ENCODE measurements at places on chromosomes 1 and 21. TPM values are rescaled to one million over a fixed set of nuclear protein-coding genes. Genes with fewer than 3 reads are reported as not detected.

GRCh38 chr1:24558902-24559791 is 3.3 kb downstream of the NCMAP start:
- H3K4me3 ChIP-seq: no peak overlapping the region
- H3K27ac ChIP-seq: no peak overlapping the region
- H3K36me3 ChIP-seq: no peaks in the 10 kb centered on the region
- peaks cover 10% of the 10 kb centered on the region for H3K4me1 ChIP-seq
- DNase-seq: no peak

DNA sequence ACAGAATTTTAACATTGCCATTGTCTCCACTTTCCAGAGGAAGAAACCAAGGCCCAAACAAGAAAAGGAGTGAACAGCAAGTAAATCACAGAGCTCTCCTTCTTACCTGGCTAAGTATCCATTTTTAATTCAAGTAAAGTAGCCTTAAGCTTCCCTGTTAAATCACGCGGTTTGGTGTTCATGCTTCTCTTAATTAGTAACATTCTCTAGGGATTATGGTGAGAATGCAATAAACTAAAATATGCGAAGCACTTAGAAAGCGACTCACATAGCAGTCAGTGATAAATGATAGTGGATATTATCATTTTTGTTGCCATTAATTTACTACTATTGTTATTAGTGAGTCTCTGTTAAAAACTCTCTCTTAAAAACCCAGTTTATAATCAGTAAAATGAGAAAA is 630.5 kb upstream of the TMPRSS15 start:
- no peaks in the 10 kb centered on the region for H3K27me3 ChIP-seq
- peaks cover 13% of the 10 kb centered on the region for H3K4me1 ChIP-seq
- no peaks in the 10 kb centered on the region for H3K36me3 ChIP-seq
- H3K27ac ChIP-seq: no peak overlapping the region

- H3K27ac ChIP-seq: no peak overlapping the region
- H3K36me3 ChIP-seq: peaks cover 1% of the 10 kb centered on the region
- no peaks in the 10 kb centered on the region for H3K27me3 ChIP-seq
Measured at GRCh38 chr1:229280037-229280828, 9.3 kb downstream of the RAB4A start.

DNA sequence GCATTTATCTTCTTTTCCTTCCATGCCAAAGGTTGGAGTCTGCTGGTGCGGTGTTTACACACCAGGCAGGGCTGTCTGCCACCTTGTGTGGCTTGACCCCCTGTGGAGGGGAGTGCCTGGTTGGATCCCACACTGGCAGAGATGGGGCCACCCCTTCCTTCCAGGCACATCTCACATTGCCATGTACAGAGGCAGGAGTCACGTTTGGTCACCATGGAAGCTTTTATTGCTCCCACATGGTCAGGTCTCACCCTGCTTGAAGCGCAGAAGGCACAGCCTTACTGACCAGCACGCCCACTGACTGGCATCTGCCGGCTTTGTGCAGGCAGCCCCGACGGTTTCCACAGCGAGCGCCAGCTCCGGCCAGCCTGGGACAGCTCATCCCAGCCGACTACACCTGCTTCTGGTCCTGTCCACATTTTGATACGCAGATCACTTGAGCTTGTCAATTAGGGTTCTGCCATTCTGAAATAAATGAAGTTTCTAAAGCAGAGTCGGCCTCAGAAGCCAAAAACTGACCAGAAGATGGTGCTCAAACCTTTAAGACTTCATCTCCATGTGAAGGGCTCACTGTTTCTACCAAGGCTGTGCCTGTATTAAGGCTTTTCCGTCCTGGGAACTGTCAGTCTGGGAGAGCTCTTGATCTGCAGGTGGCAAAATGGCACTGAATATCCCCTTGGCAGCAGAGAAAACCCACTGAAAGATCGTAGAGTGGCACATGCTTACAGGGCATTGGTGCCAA is 35.6 kb upstream of the EPHA8 start:
- no peak for DNase-seq
- no peaks in the 10 kb centered on the region for H3K4me1 ChIP-seq
- H3K36me3 ChIP-seq: peaks cover 18% of the 10 kb centered on the region
- H3K27ac ChIP-seq: no peak overlapping the region

- H3K36me3 ChIP-seq: no peaks in the 10 kb centered on the region
- no peak for DNase-seq
- H3K4me1 ChIP-seq: peaks cover 6% of the 10 kb centered on the region
Measured at GRCh38 chr1:227428803-227429202, 110.5 kb upstream of the CDC42BPA start.

GRCh38 chr1:115475252-115475651 is 137.2 kb upstream of the NGF start:
- no peak for DNase-seq
- peaks cover 17% of the 10 kb centered on the region for H3K27me3 ChIP-seq
- H3K4me1 ChIP-seq: no peaks in the 10 kb centered on the region

Gene UCK2
- 29.7 TPM for total RNA-seq

Gene HLX
- 0.53 TPM for total RNA-seq

Gene TMOD4
- 2.0 TPM for total RNA-seq

Gene RGL1
- total RNA-seq: 5.9 TPM

Gene CACNA1S
- total RNA-seq: 0.05 TPM

Gene CA6
- not detected for total RNA-seq

Gene AMY1B
- not detected for total RNA-seq

Gene SLAMF7
- not detected for total RNA-seq

Data from progenitor cell of endocrine pancreas (in vitro differentiated cells).